ENCODE measurements at places on chromosomes 11 and 22. TPM values are rescaled to one million over a fixed set of nuclear protein-coding genes. Genes with fewer than 3 reads are reported as not detected.

DNA sequence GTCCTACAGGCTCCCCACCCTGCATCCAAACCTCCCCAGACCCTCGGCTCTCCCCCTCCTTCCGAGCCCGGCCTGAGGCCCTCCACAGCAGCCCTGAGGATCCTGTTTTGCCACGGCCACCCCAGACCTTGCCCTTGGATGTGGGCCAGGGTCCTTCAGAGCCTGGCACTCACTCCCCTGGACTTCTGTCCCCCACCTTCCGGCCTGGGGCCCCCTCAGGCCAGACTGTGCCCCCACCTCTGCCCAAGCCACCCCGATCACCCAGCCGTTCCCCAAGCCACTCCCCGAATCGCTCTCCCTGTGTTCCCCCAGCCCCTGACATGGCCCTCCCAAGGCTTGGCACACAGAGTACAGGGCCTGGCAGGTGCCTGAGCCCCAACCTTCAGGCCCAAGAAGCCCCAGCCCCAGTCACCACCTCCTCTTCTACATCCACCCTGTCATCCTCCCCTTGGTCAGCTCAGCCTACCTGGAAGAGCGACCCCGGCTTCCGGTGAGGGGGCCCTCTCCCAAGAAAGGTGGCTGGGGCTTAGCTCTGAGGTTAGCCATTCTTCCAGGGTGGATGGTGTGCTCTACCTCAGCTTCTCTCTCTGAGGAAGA is 2.9 kb downstream of the INPP5J start:
- DNase-seq, result no peak
- H3K4me3 ChIP-seq, result no peak overlapping the region
- H3K27me3 ChIP-seq, result no peaks in the 10 kb centered on the region
- no peaks in the 10 kb centered on the region for H3K36me3 ChIP-seq

DNA sequence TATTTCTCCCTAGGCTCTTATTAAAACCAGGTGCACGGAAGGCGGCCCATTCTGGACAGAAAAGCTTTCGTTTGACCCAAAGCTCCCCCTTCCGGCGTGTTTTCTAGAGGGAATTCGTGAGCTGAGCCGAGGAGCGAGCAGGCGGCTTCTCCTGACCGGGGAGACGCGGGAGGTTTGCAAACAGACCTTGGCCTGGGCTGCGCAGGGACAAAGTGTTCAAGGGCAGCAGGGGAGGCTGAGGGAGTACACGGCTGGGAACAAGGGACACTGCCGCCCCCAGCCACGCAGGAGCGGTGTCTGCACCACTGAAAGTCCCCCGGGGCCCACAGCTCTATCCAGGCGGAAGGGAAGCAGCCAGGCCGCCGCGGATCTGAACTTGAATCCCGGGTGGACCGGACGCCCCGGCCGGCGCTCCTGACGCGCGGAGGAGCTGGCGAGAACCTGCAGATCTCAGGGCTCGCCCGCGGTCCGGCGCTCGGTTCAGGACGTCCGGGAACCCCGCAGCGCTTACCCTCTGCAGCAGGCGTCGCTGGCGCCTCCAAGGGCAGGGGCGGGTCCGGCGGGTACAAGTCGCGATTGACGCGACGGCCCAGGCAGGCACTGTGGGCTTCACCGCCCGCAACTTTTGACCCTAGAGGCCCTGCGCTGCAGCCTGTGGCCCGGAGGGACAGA is 101.9 kb downstream of the WT1 start:
- DNase-seq, result peak; percentile 64
- no peak overlapping the region for H3K4me3 ChIP-seq
- no peak overlapping the region for H3K27ac ChIP-seq
- no peaks in the 10 kb centered on the region for H3K4me1 ChIP-seq

DNA sequence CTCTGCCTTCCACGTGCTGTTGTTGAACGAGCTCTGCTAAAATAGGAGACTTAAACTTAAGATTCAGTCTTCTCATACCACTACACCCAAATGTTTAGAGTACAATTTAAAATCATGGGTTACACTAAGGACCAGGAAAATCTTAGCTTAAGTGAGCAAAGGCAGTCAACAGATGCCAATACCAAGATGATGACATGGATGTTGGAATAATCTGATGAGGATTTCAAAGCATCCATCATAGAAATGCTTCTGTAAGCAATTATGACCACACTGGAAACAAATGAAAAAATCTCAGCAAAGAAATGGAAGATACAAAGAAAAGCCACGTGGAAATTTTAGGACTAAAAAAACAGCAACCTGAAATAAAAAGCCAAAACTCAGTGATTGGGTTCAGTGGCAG is 109.8 kb downstream of the ATXN10 start:
- H3K4me3 ChIP-seq, result no peak overlapping the region
- no peak for DNase-seq
- H3K4me1 ChIP-seq, result peaks cover 13% of the 10 kb centered on the region
- peaks cover 1% of the 10 kb centered on the region for H3K36me3 ChIP-seq
- no peak overlapping the region for H3K27ac ChIP-seq

The RIMBP3C gene
- 0.50 TPM for total RNA-seq

The CD248 gene
- 52.6 TPM for total RNA-seq

DNA sequence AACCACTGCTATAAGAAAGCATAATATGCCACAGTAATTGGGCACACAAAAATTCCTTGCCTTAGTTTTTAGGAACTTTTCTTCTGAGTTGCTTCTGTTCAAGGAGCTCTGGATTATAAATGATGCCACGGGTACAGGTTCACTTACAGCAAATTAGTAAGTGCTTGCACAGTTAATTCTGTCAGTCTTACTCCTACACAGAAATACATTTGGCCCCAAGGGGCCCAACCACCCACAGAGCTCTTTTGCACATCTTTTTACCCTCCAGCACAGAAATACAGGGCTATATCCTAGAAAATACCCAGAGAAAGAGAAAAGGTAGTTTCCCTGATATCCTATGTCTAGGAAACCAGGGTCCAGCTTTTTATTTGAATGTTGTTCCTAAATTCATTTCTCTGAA is 86.6 kb upstream of the CHRM4 start:
- H3K4me1 ChIP-seq, result no peaks in the 10 kb centered on the region
- H3K36me3 ChIP-seq, result no peaks in the 10 kb centered on the region
- DNase-seq, result no peak
- no peak overlapping the region for H3K4me3 ChIP-seq

- H3K27me3 ChIP-seq, result peaks cover 33% of the 10 kb centered on the region
- H3K4me1 ChIP-seq, result peaks cover 13% of the 10 kb centered on the region
- H3K4me3 ChIP-seq, result no peak overlapping the region
- no peak overlapping the region for H3K27ac ChIP-seq
- DNase-seq, result no peak
- H3K36me3 ChIP-seq, result no peaks in the 10 kb centered on the region
Measured at GRCh38 chr11:46386674-46387073, 4.9 kb downstream of the CHRM4 start.

- no peak overlapping the region for H3K4me3 ChIP-seq
- DNase-seq, result no peak
- no peak overlapping the region for H3K27ac ChIP-seq
- no peaks in the 10 kb centered on the region for H3K36me3 ChIP-seq
- peaks cover 13% of the 10 kb centered on the region for H3K27me3 ChIP-seq
Measured at GRCh38 chr22:50171965-50172421, 1.5 kb downstream of the PANX2 start.

DNA sequence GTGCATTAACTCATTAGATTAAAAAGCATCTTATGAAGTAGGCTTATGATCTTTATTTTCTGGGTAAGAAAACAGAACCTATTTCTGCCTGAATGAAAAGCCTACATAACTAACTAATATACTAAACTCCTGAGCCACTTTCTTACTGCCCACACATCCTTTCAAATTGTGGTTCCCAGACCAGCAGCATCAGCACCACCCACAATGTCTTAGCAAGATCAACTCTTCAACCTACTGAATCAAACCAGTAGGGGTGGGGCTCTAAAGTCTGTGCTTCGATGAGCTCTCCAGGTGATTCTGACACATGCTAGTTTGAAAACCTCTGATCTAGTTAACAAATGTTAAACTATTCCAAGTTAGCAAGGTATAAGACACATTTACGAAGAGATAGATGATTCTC is 462.4 kb downstream of the DLG2 start:
- no peaks in the 10 kb centered on the region for H3K4me1 ChIP-seq
- H3K36me3 ChIP-seq, result no peaks in the 10 kb centered on the region
- H3K4me3 ChIP-seq, result no peak overlapping the region
- DNase-seq, result no peak
- H3K27ac ChIP-seq, result no peak overlapping the region

Data from fibroblast of lung (primary cell).